ENCODE measurements at places on chromosomes 1 and 21.

DNA sequence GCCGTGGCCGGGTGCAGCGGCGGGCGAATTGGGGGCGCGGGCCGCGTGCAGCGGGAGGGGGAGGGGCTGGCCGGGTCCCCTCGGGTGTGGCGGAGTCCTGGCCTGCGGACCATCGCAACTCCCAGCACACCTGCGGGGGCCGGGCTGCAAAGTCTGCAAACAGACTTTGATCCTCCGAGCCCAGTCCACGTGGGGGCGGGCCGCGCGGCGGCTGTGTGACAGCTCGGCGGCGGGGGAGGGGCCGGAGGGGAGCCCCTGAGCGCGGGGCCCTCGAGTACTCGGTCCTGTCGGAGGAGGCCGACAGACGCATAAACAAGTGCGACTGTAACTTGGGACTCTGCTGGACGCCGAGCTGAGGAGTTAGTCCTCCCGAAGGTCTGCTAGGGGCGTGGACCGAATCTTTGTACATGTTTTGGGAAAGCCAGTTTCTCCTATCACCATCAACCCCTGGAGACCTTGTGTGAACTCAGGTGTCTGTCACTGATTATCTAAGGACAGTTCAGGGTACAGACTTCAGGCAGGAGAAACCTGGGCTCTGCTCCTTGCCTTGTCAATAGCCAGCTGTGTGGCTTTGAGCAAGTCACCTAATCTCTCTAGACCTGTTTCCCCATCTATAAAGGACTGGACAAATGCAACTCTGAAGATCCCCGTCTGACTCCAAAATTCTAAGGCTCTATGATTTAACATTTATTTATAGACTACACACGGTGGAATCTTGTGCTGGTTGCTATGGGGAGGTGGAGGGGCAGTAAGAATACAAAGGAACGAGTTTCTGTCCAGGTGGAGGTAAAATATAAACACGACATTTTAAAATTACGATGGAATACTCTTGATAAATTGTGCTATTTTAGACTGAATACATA, 710 bp upstream of the SLC30A1 start:
- DNase-seq, result peak; percentile 51

GRCh38 chr1:119816407-119816806, 5.1 kb upstream of the REG4 start:
- DNase-seq, result no peak

DNA sequence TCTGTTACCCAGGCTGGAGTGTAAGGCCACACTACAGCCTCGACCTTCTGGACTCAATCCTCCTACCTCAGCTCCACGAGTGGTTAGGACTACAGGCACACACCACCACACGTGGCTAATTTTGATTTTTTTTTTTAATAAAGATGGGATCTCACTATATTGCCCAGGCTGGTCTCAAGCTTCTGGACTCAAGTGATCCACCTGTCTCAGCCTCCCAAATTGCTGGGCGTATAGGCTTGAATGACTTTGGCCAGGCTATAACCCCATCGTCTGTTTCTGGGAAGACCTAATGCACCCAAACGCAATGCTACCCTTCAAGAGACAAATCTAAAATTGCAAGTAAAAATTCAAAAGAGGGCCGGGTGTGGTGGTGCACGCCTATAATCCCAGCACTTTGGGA, 52.1 kb downstream of the DAP3 start:
- DNase-seq, result no peak

- no peak for DNase-seq
These were observed 30.8 kb downstream of the ST6GALNAC3 start for GRCh38 chr1:76105372-76105771.

Measured in HuH-7.5 (cell line).